ENCODE measurements at places on chromosomes 5 and 9. TPM values are rescaled to one million over a fixed set of nuclear protein-coding genes. Genes with fewer than 3 reads are reported as not detected.

- no peak for DNase-seq
Measured at GRCh38 chr9:7935681-7936080, 136.1 kb upstream of the DMAC1 start.

- DNase-seq, result no peak
Measured at GRCh38 chr5:122413722-122414121, 101.7 kb downstream of the SNCAIP start.

- peak; percentile 81 for DNase-seq
Measured at GRCh38 chr5:135654761-135655467, 76.1 kb upstream of the CXCL14 start.

SLC46A2 gene
- total RNA-seq, result not detected

FAT2 gene
- total RNA-seq, result 74.9 TPM
